KBM-7 (cell line): ENCODE measurements at places on chromosomes 6 and 20.

GRCh38 chr20:53870426-53871315, 199.7 kb downstream of the BCAS1 start:
- DNase-seq, result no peak

- peak; percentile 54 for DNase-seq
These were observed 21.6 kb downstream of the DSE start for GRCh38 chr6:116392132-116393013.

DNA sequence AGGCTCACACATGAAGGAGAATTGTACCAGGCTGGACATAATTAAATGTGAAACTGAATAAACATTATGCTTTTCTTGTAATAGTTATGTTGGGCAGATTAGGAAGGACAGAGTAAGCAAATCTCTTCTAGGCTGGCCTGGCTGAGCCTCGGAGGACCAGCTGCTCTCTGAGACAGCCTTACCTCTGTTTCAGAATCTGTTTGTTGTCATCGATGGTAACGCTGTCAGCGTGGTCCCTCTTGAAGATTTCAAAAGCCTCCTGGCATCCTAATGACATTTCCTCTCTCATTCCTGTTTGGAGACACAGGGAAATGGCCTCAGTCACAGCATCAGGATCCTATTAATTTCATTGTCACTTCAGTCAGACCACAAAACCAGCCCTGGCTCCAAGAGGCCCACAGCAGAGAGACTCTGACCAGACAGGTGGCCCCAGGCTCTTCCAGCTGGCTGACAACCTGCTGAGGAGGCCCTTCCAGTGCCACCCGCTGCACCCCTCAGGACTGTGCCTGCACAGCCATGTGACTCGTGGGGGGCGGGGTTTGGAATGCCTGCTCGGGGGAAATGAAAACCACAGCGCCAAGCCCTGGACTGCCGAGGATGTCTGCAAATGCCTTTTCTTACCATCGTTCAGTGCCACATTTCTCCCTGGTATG, 108.5 kb upstream of the KCNK16 start:
- DNase-seq, result no peak

DNA sequence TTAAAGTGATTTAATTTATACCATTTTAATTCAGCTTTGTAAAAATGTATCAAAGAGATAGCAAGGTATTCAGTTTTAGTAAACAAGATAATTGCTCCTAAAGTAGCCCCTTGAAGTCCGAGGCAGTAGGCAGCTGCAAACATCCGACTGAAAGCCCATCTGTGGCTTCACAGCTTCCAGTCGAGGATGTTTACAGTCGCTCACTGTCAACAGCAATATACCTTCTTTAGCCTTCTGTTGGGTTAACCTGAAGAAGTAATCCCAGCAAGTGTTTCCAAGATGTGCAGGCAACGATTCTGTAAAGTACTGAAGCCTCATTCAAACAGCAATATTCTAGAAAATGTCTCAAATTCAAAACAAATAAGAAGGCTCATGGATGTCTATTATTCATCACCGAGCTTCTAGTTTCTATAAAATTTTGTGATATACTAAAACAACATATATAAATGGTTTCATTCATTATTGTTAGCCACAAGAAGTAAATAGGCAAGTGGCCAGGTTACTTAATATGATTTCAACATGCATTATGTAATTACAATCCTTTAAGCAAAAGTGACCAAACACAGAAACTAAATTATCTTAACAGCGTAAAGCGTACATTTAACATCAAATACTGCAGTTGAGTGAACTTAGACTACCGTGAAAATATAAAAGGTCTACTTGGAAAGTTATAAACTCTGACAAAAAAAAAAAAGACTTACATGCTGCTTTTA, 115.0 kb downstream of the OGFRL1 start:
- no peak for DNase-seq

- no peak for DNase-seq
These were observed 145.8 kb downstream of the INSM1 start for GRCh38 chr20:20513720-20514119.

DNA sequence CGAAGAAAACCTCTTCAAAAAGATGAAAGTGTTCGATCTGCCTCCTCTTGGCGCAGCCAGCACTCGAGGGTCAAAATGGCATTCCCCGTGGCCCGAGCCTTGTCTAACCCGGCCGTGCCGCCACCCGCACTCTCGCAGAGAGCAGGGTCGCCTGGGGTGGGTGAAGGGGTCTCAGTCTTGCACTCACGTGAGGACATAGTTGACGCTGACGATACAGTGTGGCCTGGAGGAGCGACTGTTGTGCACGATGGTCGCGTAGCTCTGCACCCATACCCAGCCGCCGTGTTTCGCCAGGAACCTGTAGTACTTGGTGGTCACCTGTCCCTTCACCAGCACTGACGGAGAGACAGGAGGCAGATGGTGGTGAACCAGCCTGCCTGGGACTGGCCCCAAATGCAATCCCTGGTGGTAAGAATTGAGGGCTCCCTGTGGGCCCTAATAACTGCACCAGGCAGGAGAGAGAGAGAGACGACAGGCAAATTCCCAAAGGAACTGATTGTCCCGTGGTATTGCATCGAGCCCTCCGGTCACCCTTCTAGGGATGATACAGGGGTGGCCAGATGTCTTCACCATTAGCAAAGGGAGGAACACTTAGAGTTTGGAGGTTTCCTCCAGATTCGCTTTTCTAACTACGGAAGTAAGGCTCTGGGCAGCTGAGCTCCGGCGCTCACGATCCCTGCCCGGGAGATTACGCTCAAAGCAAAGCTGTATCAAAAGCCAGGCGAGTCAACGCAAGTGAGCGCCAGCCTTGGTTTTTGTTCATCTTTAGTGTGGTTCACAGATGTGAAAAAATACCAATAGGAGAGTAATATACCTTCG, 17.4 kb downstream of the SIM1 start:
- no peak for DNase-seq

DNA sequence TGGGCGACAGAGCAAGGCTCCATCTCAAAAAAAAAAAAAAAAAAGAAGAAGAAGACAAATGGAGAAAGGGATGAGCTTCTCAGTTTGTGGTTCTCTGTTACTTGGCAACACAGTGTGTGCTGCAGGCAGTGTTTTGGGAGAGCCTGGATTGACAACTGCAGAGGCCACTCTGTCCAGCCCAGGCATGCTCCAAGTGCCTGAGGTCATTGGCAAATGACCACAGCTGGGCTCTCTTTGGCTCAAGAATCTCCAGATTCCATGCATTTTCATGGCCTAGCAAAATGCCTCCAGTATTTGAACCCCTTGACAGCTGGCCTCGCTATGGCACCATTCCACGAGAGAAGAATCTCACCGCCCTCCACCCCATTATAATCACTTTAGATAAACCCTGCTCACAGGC, 126.2 kb downstream of the ANKRD60 start:
- no peak for DNase-seq

DNA sequence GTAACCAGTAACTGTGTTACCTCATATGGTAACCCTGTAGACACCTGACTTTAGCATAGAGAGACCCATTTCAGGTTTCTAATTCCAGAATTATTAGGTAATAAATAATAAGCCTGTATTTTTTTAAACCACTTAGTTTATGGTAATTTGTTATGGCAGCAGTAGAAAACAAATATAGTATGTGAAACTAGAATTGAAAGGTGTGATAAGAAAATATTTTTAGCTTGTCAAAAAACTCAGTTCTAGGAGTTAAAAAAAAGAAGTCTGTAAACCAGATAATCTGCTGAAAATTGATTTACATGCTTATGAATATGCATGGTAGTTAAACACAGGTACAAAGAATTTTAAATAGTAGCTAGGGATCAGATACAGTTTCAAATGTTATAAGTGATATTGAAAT, 695.0 kb upstream of the GJE1 start:
- DNase-seq, result no peak

- no peak for DNase-seq
These were observed 17.2 kb upstream of the FOXA2 start for GRCh38 chr20:22601361-22602141.

DNA sequence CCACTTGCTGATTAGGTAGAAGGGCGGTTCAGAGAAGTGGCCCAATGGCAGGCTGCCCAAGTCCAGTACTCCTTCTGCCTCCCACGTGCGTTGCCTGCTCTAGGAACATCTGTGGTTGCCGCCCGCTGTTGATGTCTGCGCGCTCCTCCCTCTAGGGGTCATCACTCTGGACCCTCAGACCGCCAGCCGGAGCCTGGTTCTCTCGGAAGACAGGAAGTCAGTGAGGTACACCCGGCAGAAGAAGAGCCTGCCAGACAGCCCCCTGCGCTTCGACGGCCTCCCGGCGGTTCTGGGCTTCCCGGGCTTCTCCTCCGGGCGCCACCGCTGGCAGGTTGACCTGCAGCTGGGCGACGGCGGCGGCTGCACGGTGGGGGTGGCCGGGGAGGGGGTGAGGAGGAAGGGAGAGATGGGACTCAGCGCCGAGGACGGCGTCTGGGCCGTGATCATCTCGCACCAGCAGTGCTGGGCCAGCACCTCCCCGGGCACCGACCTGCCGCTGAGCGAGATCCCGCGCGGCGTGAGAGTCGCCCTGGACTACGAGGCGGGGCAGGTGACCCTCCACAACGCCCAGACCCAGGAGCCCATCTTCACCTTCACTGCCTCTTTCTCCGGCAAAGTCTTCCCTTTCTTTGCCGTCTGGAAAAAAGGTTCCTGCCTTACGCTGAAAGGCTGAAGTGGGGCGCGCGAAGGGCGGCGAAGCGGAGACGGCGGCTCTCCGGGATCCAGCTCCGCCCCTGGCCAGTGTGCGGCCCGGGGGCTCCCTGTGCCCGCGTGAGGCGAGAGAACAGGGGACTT, 8.5 kb downstream of the TRIM15 start:
- DNase-seq, result no peak

DNA sequence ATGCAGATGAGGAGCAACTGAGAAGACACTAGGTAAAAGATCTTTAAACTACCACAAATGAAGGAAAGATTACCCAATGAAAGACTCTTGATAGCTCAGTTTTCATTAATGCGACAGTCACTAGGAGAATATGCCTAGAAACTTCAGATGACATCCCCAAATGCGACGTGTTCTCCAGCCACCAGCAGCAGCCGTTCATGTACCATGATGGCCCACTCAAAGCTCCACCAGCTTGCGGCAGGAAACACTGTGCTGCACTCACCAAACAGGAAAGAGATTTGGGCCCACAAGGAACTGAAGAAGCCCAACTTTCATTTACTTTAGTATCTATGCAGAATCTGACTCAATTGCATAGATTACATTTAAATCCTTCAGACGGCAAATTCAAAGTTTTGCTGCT, 7.5 kb downstream of the DIDO1 start:
- peak; percentile 40 for DNase-seq

- peak; percentile 85 for DNase-seq
These were observed 564.0 kb upstream of the JARID2 start for GRCh38 chr6:14681699-14682487.

DNA sequence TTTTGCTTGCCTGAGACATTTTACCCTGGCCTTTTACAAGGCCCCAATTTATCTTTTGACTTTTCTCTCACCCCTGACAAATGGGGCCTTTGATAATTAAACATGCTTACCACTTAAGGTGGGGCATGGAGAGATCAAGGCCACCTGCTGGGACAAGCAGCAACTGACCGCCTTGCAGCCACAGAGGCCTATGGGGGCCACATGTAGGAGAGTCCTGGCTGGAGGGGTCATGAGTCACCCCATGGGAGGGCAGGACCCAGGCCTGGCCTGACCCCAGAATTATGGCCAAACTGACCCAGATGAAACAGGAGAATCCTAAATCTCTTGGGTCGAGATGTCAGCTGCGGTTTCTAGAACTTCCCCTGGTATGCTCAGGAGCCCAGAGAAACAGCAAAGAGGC, 8.5 kb upstream of the OCSTAMP start:
- no peak for DNase-seq
